ENCODE measurements at places on chromosomes 4 and X.

- no peak for DNase-seq
These were observed 20.5 kb downstream of the PNMA6E start for GRCh38 chrX:153380691-153381090.

GRCh38 chr4:89110541-89110985 lies 770 bp upstream of the TIGD2 start:
- no peak for DNase-seq

DNA sequence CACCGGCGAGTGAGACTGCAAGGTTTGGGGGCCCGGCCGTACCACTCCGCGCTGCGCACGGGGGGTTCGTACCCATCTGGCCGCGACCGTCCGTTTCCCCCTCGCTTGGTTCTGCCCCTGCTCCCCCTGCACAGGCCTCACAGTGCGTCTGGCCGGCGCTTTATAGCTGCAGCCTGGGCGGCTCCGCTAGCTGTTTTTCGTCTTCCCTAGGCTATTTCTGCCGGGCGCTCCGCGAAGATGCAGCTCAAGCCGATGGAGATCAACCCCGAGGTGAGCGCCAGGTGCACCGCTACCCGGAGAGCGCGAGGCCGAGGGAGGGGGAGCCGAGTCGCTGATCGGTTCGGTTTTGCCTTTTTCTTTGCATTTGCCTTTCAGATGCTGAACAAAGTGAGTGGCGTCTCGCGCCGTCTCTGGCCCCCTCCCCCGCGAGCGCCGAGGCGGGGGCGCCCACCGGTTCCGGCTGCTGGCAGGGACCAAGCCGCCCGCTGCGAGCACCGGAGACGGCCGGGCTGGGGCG lies at the start of gene UCHL1:
Gene UCHL1 (plus strand): TSS at position 189 of the 517 bp plus-strand sequence. CDS start 49 bp downstream, at position 238.
- DNase-seq, result no peak

- no peak for DNase-seq
These were observed 32.9 kb upstream of the GRID2 start for GRCh38 chr4:92270908-92271307.

DNA sequence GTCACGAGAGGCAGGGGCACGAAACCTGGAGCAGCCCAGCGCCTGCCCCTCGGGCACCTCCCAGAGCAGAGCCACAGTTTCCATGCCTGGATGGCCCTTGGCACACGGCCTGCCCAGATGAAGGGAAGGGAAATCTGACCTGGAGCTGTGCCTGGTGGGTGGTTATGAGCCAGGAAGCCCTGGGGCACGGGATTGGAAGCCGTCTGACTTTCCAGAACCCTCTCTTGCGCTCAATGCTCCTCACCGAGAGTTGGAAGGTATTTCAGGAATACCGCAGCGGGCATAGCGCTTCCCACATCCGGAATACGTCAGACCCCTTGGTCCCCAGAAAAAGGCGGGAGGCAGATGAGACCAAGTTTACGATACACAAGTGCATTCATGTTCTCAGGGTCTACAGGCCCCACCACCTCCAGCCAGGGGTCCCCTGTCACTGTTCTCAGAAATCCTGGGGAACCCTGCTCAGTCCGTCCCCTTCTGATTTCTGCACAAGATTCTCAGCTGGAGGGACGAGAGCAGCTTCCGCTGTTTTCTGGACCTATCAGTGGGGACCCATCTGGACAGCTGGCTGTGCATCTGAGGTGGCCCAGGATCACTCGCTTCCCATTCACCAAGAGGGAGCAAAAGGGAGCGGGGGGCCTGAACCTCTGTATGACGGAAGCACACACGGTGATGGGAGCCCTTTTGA lies 172.9 kb downstream of the AFAP1 start:
- DNase-seq, result no peak

DNA sequence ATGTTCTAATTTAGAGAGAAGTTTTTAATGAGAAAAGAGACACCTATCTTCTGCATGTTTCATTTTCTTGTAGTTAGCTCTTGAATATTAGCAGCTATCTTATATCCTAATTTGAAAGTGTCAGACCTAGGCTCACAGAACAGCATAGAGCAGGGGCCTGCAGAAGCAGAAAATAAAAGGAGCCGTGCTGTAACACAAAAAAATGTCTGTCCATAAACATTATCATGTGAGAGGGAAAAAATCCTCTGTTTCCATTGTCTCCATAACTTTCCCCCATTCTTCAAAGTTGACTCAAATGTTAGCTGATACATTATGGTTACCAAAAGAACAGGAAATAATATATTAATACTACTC lies 329.2 kb upstream of the EPHA5 start:
- no peak for DNase-seq

DNA sequence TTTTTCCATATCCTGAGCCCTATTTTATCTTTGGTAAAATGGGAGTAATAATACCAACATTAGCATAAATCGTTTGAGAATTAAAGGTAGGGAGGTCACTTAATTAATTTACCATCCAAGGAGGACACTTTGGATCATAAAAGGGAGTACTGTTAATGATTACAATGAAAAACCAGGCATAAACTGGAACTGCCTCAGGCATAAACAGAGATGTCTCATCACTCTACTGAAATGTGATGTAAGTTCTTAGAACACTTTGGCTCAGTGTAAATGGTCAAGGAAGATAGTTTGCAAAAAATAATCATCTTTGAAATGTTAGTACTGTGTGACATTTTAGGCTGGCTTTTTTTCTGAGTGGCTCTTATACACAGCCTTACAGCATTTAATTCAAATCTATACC lies 268.7 kb downstream of the SLC39A8 start:
- no peak for DNase-seq

GRCh38 chrX:39445336-39445735 lies 644.1 kb downstream of the MID1IP1 start:
- DNase-seq, result no peak

DNA sequence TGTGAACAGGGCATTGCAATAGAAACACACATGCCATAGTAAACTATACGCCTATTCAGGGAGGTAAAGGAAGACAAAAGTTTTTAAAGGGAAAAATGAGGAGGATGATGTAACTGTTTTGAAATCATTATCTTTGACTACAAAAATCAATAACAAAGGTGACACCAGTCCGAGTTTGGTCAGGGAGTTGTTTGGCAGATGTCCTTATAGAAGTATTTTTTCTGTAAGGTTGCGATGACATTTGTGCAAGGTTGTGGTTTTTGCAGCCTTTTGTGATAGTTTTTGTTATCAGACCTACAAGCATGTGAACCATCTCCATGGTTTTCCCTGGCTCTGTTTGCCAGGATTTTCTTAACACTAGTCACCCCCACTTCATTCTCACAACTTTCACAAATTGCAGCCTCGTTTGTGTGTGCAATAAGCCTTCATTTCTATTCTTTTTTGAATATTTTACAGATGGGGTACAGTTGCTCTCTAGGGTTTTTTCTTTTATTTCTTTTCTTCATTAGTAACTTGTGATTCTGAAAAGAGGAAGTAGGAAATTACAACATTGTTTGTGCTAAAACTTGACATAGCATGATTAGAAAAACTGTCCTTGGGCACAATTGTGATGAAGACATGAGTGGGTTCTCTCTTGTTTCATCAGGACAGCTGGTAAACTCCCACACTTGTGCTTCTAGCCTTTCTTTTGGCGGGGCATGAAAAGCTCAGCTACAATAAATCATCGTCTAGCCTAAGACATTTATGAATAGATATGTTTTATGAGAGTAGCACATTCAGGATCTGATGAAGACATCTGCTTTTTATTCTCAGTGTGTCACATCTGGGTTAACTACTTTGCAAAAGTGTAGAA lies 60.2 kb upstream of the PNPLA4 start:
- DNase-seq, result no peak

DNA sequence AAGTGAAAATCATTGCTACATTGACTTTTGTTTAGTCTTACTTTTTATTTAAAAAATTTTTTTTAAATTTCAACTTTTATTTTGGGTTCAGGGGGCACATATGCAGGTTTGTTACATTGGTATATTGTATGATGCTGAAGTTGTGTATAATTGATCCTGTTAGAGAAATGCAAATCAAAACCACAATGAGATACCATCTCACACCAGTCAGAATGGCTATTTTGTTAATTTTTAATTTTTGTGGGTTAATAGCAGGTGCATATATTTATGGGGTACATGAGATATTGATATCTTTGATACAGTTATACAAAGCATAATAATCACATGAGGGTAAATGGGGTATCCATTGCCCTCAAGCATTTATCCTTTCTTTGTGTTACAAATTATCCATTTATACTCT lies 34.1 kb downstream of the RBMX2 start:
- no peak for DNase-seq

DNA sequence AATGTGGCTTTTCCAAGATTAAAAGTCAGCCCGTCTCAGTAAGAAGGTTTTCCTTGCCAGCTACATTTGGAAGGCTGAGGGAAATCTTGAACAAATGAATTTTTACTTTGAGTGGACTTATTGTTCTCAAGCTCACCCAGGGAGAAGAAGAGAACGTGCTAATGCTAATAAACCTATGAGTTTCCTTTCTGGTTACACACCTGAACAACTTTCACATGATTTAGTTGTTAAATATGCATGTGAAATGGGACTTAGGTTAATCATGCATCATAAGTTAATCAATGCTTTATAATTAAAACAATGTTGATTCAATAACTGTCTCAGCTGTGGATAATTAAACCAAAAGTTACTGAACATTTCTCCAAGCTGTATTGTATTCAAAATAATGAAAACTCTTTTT lies 33.9 kb downstream of the DIPK2B start:
- DNase-seq, result no peak

GRCh38 chrX:39527025-39527424 lies 570.7 kb downstream of the BCOR start:
- DNase-seq, result no peak

- no peak for DNase-seq
These were observed 143.4 kb upstream of the NWD2 start for GRCh38 chr4:37101182-37101581.

- no peak for DNase-seq
These were observed 220.7 kb upstream of the EMCN start for GRCh38 chr4:100738196-100739165.

GRCh38 chr4:47498899-47499298 lies 13.8 kb downstream of the ATP10D start:
- no peak for DNase-seq

- DNase-seq, result no peak
These were observed 557.0 kb downstream of the SPRY1 start for GRCh38 chr4:123953566-123953965.

DNA sequence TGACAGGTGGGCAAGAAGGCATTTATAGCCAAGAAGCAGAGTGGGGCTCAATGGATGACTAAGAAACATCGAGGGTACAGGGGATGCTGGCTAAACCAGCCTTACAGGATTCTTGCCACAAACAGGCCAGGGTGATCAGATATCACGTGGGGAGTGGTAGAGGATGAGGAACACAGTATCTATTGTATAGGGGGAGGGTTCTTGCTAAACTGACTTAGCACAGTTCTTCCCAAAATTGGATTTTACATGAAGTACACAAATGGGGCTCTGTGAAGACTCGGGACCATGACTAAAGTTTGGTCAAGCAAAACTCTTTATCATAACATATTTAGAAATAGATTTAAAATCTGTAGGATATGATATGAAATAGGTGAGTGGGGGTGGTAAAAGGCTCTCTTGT lies 144.0 kb upstream of the ATOH1 start:
- DNase-seq, result no peak

GRCh38 chr4:170374770-170375169 lies 285.0 kb upstream of the AADAT start:
- DNase-seq, result no peak

DNA sequence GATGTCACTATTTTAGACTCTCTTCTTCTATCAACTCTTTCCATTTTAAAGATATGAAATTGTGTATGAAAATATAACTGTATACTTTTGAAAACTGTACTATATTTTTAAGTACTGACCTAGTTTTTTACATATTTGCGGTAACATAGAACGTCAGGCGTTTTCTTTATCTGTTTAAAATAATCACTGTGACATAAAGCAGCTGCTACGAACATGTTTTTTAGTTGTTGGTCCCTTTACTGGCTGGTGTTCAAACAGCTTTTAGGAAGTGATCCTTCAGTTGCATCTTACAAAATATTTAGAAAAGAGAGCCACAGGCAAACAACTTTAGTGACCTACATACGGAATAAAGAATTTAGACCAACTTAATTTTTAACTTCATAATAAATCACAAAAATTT lies 73.1 kb downstream of the METTL14 start:
- no peak for DNase-seq

DNA sequence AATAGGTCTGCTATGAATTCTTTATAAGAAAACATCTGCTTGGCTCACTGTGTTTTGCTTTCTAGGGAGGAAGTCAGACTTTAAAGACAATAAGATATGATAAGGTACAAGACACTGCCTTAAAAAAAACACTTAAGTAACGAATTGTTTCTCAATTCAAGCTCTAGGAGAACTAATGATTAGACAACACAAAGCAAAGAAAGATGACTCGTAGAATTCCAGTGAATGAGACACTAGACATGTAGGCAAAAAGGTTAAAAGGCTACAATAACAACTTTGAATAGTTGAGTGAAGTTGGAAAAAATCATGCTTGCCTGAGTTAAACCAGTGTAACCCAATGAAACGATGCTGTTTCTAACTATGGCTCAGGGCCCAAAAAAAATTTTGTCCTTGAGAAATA lies 344.4 kb upstream of the ACTRT1 start:
- no peak for DNase-seq
